ENCODE measurements at places on chromosomes 12 and 14.

GRCh38 chr12:123441523-123442164 is 5.2 kb upstream of the RILPL2 start:
- no peak for DNase-seq

DNA sequence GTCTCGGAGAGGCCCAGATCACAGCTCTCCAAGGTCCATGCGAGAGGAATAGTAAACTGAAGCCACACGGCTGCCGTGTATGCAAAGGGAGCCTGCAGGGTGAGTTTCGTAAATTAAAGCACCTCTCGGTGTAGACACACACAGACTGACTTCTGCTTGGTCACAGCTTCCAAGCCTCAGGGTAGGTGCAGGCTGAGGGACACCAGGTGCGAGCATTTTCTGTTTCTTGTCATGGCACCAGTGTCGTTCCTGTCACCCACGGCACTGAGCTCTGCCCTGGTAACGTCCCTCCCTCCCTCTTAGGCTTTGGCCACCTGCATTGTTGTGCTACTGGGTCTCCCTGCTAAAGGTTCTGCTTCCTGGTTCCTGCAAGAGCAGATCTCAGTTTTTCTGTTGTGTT is 76.2 kb upstream of the DYNC1H1 start:
- no peak for DNase-seq

DNA sequence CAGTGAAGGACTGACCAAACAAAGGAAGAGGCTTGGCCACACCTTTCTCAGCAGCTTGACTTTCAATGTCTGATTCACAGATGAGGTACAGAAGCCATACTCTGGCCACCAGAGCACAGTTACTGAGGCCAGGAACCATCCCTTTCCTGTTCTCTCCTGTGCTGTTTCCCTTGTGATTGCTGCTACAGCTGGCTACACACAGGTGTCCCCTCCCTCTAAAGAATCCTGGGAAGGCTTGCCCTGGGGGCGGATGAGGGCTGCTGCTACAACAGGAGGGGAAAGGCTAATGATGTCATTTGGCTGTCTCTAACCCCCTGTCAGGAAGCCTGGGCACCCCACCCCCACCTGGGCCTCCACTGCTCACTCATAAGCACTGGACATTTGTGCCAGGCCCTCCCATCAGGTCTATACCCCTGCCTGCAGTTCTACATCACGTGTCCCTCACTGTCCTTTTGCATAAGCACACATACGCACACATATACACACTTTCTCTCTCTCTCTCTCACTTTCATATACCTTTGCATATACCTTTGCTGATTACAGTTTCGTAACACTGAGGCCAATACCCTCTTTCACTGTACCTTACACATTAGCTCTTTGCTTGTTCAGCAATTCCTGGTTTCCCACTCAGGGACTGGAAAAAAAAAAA is 41.4 kb downstream of the PRPF40B start:
- DNase-seq = no peak

GRCh38 chr12:51895378-51896135 is 7.7 kb downstream of the ANKRD33 start:
- no peak for DNase-seq

DNA sequence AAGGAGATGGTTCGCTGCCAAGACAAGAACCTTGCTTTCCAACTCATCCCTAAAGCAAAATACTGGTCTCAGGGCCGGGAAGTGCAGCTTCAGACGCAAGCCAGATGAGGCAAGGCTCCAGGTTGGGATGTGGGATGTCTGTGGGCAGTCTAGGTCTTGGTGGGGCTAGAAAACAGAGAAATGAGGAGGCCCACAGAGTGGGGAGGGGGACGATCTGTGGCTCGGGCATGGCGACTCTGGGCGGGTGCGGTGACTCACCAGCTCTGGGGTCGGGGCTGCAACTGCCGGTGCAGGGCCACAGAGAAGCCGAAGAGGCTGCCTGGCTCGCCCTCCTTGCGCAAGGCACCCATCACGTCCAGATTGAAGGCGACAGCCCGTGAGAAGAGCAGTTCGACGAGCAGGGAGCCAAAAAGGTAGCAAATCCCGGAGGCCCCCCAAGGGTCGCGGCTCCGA is 459 bp downstream of the ITGA7 start:
- DNase-seq = no peak

GRCh38 chr14:53350429-53350828 is 197.3 kb upstream of the DDHD1 start:
- no peak for DNase-seq

DNA sequence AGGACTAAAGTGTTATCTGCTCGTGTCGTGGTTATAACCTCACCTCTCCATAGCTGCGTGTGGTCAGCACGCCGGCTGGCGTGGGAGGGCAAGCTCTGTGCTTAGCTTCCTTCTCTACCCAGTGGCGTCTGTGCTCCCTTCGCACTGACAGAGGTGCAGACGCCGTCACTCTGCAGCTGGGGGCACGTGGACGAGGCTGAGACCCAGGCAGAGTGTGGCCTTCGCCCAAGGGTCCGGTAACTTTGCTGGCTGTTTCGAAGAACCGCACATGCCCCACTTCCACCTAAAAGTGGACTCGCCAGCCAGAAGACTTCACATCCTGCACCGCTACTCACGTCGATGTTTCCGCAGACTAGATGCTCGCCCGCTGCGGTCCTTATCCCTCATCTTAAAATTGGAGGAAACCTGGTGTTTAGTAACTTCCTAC is 35.9 kb upstream of the DYNC1H1 start:
- DNase-seq = no peak

DNA sequence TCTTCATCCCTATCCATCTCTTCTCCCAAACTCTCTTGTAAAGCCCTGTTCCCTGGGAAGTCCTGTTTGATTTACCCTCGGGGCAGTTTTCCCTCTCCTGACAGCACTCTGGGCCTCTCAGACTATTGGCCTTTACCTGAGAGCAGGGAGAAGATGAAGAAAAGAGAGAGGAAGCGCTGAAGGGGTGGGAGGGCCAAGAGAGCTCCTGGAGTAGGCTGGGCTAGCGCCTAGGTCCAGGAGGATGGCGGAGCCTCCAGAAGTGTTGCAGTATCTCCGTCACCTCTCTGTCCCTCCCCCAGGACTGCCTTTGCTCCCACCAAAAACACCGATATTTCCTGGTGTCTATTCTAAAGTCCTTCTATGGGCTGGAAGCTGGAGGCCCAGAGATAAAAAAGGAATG is 5.7 kb upstream of the IGFBP6 start:
- no peak for DNase-seq

- DNase-seq = no peak
These were observed 10.8 kb upstream of the CDH24 start for GRCh38 chr14:23067847-23068788.
